Activated CD4-positive, CD25-positive, alpha-beta regulatory T cell treated with anti-CD3 and anti-CD28 coated beads, Interleukin-2, amount 50 U/mL, for 24 hours (primary cell): ENCODE measurements at places on chromosomes 16 and 17.

DNA sequence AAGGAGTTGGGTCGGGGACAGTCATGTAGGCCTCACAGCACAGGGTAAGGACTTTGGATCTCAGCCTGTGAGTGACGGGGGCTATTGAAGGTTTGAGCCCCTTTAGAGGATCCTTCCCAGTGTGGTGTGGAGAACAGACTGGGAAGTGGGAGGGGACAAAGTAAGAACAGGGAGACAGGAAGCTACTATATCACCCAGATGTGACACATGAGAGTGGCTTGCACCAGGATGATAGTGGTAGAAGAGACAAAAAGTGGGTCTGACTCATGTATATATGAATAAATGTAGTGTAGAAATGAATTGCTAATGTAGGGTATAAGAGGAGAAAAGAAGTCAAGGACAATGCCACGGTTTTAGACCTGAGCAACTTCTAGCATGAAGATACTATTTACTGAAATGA lies 4.5 kb downstream of the NUP93 start:
- ATAC-seq = no peak

DNA sequence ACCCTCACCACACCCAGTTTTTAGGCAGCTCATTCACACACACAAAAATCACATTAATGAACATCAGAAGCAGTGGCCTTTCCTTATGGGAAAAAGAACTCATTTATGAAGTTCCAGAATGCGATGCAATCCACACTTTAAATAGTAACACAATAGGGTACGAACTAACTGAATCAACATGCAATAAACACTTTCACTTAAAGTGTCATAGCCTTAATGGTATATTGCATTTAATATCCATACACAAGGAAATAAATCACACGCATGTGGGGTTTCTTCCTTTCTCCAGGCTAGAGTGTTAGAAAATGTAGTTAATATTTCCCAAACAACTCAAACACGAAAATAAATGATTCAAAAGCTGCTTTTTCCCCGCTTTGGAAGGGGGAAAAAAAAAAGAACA lies 19.7 kb downstream of the ADCY9 start:
- ATAC-seq = no peak

DNA sequence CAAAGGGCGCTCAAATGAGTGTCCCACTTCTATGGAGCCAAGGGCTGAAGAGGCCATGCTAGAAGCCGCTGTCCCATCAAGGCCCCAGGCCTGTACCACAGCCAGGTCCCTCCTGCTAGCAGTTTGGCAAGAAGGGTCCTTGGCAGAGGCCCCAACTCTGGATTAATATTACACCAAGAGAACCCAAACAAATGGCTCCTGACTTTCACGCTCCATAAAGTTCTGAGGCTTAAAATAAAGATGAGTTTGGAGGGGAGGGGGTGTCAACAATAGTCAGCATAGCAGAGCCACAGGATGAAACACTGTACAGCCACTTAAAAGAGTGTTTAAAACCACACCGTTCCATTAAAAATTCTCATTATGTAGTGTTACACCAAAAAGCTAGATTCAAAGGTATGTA lies 30.5 kb downstream of the CUEDC1 start:
- ATAC-seq = no peak

- no peak for ATAC-seq
Measured at GRCh38 chr16:5005916-5006315, 27.8 kb downstream of the NAGPA start.

- ATAC-seq = no peak
Measured at GRCh38 chr16:89134269-89134668, 37.3 kb upstream of the CDH15 start.

DNA sequence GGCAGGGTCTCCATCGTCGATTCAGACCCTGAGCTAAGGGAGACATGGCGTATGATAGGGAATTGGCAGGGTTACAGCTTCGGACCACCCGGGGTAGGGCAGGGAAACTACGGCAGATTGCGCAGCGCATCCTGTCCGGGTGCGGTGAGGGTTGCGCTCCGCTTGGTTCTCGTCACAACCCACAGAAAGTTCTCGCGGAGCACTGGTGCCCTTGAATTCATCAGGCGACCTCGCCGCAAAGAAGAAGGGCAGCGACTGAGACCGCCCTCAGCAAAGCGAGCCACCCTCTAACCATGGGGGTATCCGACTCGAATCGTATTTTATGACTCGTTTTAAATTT lies 1.2 kb downstream of the HS3ST3B1 start:
- ATAC-seq = peak; percentile 7
